NCI-H2171 treated with DMSO at 0.1 percent for 48 hours (cell line): ENCODE measurements at places on chromosomes 11 and 22.

- no peak for DNase-seq
Observed at GRCh38 chr11:122516686-122517085, 138.8 kb upstream of the UBASH3B start.

GRCh38 chr22:36613958-36614357 lies 85.0 kb upstream of the EIF3D start:
- no peak for DNase-seq

DNA sequence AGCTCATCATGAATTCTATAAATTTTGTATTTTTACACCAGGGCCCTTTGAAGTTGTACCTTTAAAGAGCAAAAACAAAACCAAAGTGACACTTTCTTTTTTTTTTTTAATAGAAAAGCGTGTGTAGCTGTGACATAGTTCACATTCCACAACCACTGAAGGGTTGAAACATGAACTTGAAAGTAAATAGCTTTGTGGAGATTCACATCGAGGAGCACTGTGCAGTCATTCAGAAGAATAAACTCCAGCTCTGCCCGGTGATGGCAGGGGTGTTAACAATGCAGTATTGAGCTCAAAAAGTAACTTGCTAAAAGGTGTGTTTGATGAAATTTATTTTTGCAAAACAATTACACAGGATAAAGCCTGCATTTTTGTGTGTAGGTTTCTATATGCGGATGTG lies 1166.2 kb downstream of the TBC1D22A start:
- no peak for DNase-seq

- no peak for DNase-seq
Observed at GRCh38 chr11:95727620-95728019, 62.0 kb downstream of the FAM76B start.

DNA sequence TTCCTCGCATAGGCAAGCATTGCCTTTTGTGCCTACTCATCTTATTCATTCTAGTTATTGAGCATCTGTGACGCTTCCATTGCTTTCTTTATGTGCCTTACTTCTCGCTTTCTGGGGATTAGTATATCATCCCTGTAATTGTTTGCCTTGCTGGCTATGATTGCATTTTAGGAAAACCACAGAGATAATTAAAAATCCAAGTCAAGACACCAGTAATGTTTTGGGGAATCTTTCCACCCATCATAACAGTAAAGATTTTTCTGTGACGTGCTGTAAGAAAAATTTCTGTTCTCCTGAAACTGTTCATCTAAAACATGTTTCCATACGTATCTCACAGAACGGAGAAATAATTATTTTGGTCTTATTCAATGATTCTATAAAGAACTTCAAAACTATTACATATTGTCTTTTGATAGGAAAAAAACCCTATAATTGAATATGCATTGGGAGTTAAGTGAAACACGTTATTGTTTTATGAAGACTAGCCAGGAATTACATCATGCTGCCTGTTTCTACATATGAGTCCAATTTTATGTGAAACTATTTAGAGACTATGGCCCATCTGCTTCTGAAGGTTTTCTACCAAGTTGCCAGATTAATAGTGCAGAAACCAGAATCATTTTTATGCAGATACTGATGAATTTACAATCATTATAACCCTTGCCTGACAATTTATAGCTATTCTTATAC lies 133.7 kb upstream of the FIBIN start:
- DNase-seq: no peak

DNA sequence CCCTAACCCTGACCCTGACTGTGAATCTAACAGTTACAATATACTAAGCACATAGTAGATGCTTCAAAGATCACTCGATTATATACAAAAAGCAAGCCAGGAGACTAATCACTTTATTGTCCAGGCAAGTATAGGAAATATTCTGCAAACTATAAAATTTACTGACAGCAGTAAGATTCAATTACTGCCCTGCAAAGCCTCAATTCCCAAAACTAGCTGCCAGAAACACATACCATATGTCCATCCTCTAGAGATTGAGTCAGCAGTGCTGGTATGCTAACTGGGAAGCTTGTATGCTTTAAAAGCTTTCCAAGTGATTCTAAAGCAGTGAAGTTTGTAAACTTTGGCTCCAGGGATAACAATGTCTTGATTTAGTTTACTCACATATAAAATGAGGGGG lies 26.1 kb downstream of the CSTF3 start:
- DNase-seq: peak; percentile 41

GRCh38 chr11:3223932-3224381 lies 5.3 kb upstream of the MRGPRG start:
- no peak for DNase-seq
